ENCODE measurements at places on chromosomes 5 and 9.

DNA sequence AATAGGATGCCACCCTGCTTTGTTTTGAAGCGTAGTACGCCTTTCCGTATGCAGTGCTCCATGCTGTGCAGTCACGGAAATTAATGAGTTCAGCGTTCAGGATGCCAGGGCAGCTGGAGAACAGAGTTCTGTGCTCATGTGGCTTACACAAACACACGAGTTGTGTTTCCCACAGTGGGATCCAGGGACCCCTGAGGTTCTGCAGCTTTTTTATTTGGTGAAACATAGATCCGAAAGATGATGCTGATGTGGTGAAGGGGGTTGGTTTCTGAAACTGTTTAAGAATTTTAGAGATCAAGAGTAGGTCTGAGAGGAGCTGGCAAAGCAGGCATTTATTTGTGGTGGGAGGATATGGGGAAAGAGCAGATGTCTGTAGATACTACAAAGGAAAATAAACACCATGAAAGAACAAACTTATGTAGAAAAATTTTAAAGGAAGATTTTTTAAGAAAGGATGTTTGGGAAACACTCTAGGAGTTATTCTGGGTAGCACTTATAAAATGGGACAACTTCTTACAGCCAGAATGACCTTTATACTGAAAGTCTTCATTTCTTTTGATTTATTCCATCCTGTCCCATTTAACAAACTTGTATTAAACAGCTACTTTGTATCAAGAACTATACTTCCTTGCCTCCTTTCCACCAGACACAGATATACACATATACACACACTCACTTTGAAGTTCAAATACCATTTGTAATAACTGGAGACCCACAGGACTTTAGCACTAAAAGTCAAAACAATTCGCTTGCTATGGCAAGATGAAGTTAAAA lies 52.7 kb downstream of the ITGA1 start:
- no peak for DNase-seq

- no peak for DNase-seq
Observed at GRCh38 chr9:859251-859650, 17.8 kb downstream of the DMRT1 start.

GRCh38 chr5:17879276-17879675 lies 245.0 kb downstream of the TAF11L14 start:
- no peak for DNase-seq

GRCh38 chr5:52063186-52063585 lies 679.9 kb downstream of the ISL1 start:
- DNase-seq, result no peak

DNA sequence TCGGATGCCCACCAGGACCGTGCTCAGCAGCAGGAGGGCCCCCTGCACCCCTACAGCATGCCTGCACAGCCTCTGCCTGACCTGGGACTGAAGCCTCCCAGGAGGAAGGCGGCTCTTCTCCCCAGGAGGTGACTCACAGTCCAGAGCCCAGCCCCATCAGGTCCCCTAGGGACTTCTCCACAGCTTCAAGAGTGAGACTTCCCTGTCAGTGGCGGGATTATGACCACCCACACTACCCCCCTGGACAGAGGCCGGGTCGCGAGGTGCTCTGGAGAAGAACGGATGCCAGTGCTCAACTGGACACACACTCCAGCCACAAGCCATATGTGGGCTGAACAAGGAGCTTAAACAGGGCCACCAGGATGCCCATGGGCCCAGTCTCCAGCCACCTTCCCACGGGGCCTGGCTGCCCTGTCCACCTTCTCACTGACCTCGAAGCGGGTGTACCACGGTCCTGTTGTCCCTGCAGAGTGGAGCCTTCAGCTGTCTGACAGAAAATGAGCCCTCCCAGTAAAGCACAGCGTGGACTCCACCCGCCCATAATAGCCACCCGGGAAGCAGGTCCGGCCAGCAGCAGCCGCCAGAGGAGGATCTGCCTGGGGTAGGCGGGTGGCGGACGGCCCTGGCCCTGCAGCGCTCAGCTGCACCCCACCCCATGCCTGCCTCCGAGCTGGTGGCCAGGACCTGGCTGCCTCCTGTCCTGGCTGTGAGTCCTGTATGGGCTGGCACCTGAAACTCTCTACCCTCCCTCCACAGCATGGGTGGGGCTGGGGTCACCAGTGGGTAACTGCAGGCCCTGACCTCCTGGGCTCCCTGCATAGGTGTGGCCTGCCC lies 54.7 kb downstream of the SEMA4D start:
- DNase-seq, result peak; percentile 73

GRCh38 chr9:73741316-73741715 lies 589.7 kb downstream of the ANXA1 start:
- DNase-seq, result no peak

GRCh38 chr5:21058289-21058688 lies 1070.3 kb upstream of the CDH18 start:
- no peak for DNase-seq

- DNase-seq, result peak; percentile 90
Observed at GRCh38 chr5:10635257-10635866, 71.5 kb downstream of the ANKRD33B start.

- DNase-seq, result peak; percentile 90
Observed at GRCh38 chr5:131252824-131253171, 11.1 kb upstream of the CDC42SE2 start.

DNA sequence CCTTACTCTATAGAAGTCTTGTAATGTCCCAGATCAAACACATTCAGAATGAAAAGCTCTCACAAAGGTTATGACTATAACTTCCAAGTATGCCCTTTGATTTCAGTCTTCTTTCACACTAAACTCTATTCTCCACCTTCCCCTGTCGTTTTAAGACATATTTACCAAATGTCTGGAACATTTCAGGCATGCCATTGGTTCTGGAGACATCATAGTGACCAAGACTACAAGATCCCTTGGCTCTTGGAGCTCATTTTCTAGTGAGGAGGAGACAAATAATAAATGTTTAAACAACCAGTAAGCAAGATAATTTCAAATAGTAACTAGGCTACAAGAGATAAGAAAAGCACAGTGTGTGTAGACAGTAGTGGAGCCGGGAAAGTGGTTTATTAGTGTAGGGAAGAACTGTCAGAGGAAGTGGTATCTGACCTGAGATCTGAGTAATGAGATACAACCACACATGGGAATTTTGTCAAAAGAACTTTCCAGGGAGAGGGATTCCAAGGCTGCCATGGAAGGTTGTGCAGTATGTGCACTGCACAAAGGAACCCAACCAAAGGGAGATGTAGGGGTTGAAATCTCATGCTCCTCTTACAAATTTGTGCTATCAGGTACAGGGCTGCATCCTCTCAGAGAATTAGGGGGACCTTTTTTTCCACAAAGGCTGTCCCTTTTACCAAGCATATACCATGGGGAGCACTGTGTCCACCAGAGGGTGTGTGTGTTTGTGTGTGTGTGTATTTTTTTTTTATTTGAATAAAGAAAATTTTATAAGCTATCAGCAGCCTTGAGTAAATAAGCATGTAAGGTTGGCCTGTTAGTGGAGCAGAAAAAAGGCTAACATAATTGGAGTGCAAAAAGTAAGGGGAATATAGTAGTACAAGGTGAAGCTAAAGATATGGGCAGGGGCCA lies 1279.1 kb upstream of the WWC1 start:
- no peak for DNase-seq

DNA sequence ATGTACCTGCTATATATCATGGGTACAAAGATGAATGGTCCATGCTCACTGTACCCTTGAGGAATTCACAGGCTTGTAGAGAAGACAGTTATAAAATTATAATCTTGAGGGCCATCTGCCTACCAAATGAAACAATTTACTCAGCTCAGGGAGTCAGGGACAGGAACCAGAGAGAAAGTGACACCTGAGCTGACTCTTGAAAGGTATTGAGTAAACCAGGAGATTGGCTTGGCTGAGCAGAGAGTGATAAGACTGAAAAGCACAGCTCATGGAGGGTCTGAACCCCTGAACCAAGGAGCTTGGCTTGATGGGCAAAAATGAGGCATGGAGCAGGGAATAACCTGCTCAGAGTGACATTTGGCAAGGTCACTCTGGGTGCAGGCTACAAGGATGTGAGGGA lies 147.3 kb downstream of the FAM114A2 start:
- no peak for DNase-seq

GRCh38 chr9:85151162-85151561 lies 481.6 kb downstream of the NTRK2 start:
- DNase-seq, result no peak

DNA sequence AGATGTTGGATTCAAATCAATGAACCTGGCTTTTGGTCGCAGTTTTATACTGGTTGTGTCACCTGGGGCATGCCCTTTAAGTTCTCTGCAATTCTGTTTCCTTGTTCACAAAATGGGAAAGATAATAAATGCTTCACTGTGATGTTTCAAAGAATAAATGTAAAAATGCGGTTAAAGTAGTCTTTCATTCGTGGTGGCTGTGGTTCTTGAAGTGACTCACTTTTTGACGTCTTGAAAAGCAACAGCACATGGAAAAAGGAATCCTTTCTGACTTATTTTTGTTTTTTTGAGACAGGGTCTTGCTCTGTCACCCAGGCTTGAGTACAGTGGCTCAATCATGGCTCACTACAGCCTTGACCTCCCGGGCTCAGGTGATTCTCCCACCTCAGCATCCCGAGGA lies 88.4 kb upstream of the SLIT3 start:
- no peak for DNase-seq

GRCh38 chr5:31924005-31924404 lies 250.1 kb downstream of the GOLPH3 start:
- no peak for DNase-seq

DNA sequence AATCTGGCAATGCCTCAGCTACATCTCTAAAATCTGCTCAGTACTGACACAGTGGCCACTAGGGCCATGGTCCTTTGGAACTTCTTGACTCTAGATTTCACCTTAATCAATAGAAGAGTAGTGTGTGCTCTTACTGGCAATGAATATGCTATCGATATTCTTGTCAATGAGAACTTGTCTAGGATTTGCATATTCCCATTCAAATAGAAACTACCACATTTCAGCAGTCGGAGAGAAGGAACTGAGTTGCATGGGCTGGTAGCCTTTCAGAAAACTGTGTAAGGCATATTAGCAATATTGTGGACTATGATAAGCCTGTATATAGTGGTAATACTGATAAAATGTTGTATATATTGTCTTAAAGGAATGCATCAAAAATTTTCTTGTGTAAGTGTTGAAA lies 45.3 kb upstream of the NAA35 start:
- DNase-seq, result no peak

- peak; percentile 12 for DNase-seq
Observed at GRCh38 chr9:108933231-108933717, 650 bp downstream of the ELP1 start.

GRCh38 chr5:41748631-41749030 lies 121.6 kb downstream of the OXCT1 start:
- DNase-seq, result no peak

- DNase-seq, result no peak
Observed at GRCh38 chr5:36717131-36717695, 110.8 kb downstream of the SLC1A3 start.

GRCh38 chr5:76601470-76601869 lies 21.7 kb downstream of the F2RL2 start:
- DNase-seq, result peak; percentile 73

DNA sequence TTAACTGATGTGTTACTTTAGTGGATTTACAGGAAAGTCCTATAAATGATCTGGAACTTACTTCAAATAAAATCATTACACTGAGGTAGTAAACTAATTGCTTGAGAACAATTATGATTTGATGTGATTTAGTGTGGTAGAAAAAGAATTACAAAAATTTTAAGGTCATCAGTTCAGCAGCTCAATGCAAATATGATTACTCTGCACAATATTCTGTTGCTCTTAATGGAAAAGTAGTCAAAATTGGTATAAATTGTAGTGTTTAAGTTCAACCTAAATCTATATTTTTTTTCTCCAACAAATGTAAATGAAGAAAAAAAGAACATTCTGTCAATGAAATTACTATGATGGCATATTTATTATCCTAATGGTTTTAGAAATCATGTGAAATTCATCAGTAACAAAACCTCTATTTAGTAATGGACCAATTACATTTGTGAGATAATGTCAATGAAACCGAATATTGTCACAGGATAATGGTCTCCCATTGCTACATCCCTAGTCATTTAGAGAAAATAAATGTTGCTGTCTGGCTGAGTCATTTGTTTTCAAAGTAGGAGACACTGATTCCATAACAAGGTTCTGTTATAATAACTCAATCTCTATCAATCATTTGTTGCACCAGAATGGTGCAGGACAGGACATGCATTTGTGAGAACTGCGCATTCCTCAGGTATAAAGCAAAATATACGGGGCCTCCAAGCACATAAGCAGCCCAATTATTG lies 177.1 kb downstream of the NFIB start:
- DNase-seq, result no peak

- no peak for DNase-seq
Observed at GRCh38 chr5:44299394-44299793, 89.8 kb downstream of the FGF10 start.

DNA sequence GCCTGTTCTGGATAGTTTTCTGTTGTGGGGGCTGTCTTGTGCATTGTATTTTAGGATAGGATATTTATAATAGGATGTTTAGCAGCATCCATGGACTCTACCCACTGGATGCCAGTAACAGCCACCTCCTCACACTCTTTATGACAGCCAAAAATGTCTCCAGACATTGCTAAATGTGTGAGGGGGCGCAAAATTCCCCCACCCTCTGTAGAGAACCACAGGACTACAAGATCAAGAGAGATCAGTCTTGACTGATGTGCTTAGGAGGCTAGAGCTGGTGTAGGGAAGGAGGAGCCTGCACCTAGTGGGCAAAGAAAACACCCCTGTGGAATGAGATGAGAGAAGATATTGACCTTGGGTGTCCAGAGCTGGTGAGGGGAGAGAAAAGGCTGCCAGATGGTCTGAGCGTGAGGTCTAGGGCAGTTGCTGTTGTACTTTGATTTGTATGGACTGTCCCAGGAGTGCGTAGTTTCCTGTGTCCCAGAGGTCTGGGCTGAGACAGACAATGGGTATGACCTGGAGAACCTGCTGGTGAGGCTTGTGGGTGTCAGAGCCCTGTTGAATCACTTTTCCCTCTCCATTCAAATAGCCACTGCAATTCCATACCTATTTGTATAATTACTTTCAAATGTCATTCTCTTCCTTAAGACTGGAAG lies 16.3 kb downstream of the DAPK1 start:
- peak; percentile 71 for DNase-seq

GRCh38 chr9:23581931-23582330 lies 244.1 kb downstream of the ELAVL2 start:
- peak; percentile 62 for DNase-seq

DNA sequence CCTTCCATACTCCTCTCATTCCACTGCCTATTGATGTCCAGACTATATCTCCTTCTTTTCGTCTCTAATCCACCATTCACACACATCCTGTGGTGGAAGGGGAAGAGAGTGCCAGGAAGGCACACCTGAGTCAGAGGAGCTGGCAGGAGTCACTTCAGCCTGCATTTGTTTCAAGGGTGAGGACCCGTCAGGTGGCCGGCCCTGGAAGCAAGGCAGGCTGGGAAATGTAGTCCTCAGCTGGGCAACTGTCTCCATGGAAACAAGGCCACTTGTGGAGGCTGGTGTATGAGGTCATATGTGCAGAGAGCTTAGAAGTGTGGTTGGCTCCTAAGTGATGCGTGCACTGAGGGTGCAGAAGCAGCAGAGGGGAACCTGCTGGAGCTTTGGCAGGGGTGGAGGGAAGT lies 278.4 kb downstream of the NSG2 start:
- peak; percentile 32 for DNase-seq

- DNase-seq, result no peak
Observed at GRCh38 chr9:76037587-76038225, 147.2 kb downstream of the PCSK5 start.
